Fibroblast of mammary gland (primary cell): ENCODE measurements at places on chromosomes 7 and 10.

DNA sequence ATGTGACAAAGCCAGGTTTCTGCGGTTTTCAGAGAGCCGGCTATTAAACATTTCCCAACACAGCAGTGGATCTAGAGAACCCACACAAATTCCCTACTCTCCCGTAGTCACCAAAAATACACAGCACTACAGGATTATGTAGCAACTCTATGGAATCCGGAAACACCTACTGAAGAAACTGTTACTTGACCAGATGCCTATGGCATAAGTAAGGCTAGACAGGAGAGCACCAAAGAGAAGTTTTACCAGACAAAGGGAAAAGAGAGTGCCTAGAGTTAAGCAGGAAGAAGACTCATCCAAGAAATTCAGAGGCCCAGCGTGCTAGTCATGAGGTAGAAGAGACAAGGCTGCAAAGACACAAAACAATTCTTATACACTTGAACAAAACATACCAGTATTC lies 321.1 kb downstream of the PARD3 start:
- peak; percentile 65 for DNase-seq

- no peak for DNase-seq
Measured at GRCh38 chr7:143733876-143734275, 23.6 kb downstream of the CTAGE6 start.

DNA sequence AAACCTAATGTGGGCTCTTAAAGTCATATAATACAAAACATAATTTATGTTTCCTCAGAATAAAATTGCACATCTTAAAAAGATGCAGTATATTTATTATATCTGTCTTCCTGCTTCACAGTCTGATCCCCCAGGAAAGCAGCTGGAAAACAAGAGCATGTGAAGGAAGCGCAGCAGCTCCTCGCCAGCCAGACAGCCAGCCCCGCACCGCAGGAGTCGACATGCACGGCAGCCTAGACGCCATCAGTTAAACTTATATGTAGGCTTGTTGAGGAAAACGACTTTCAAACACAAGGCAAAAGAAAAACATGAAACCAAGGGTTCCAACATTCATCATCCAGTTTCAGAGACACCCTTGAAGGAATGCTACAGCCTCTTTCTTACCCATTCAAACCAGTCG lies 59.0 kb downstream of the PAXIP1 start:
- no peak for DNase-seq

- DNase-seq: no peak
Measured at GRCh38 chr7:101097561-101097960, 12.3 kb downstream of the TRIM56 start.

DNA sequence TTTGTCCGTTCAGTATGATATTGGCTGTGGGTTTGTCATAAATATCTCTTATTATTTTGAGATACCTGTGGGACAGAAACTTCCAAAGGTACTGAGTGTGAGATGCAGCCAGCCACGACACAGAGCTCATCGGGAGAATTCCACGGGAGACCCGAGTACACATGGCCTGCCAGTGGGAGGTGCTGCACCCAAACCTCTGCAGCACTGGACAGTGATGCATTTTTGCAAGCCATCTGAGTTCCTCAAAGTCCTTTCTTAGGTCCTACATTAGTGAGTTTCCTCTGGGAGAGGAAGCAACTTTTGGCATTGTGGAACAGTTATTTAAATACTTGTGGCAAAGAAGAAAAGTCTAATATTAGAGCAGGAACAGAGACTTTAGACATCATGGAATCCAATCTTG lies 77.5 kb downstream of the ARID5B start:
- no peak for DNase-seq

GRCh38 chr7:102836191-102836919 lies 76.4 kb upstream of the LRRC17 start:
- peak; percentile 87 for DNase-seq

DNA sequence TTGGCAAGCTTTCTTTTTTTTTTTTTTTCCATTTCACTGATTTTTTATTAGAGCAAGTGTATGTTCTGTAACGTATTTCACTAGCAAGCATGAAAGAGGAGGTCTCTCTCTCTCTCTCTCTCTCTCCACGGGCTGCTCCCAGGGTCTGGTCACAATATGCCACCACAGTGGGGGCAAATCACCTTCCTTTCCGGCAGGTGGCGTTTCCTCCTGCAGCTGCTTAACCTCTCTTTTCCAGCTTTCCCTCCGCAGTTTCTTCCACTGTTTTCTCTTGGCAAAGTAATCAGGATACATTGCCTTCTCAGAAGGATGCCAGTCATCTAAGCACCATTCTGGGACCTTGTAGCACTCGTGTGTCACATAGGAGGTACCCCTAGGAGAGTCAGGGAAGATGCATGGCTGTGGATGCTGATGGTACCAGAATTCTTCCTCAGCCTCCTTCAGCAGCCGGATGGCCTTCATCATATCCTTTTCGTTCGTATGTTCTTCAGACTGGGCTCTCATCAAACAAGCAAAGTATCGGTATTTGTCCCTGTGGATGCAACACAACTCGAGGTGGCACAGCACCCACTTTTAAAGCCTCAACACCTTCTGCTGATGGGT lies 197.3 kb upstream of the PODXL start:
- no peak for DNase-seq

- DNase-seq: no peak
Measured at GRCh38 chr10:96797485-96797884, 34.6 kb upstream of the LCOR start.

DNA sequence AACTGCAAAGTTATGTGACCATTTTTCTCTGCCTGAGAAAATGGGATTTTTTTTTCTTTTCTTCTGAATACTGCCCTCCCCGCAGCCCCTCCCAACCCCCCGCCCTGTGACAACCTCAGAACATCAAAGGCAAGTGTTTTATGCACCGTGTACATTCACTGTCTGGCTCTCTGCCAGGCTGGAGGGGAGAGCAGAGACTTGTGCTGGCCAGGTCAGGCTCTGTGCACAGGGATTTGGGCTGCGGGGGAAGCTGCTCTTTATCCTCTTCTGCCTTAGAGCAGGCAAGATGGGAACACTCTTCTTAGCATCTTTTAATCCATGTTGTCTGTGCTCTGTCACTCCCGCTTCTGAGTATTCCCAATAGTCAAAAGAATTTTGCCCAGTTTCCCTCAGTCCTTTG lies 195.1 kb downstream of the CCSER2 start:
- DNase-seq: peak; percentile 16

DNA sequence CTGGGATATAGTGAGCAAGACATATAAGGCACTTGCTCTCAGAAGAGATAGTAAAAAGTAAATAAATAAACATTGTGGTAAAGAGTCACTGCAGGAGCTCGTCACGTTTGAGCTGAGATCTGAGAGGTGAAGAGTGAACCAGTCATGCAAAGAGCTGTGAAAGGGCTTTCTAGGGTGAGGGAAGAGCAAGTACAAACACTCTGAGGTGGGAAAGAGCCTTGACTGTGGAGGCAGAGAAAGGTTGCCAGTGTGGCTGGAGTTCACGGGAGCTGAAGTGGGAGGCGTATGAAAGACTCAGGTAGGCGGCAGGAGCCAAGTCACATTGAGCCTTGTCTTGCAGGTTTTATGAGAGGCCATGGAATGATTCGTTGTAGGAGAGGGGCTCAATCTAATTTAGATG lies 141.0 kb downstream of the C1GALT1 start:
- no peak for DNase-seq

DNA sequence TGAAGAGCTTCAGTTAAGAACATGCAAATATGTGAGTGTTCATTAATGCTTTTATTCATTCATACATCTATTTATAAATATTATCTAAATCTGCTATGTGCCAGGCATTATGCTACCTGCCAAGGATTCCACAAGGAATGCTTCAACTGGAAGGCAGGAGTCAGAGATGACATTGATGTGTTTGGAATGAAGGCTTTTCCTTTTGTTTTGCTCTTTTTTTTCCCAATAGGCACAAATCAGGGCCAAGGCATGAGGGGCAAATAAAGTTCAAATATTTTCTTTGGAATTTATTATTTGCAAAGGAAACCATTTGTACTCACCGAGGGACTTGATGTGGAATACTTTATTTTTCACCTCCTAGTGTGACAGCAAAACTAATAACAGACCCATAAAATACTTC lies 530.3 kb downstream of the ARL4A start:
- no peak for DNase-seq

DNA sequence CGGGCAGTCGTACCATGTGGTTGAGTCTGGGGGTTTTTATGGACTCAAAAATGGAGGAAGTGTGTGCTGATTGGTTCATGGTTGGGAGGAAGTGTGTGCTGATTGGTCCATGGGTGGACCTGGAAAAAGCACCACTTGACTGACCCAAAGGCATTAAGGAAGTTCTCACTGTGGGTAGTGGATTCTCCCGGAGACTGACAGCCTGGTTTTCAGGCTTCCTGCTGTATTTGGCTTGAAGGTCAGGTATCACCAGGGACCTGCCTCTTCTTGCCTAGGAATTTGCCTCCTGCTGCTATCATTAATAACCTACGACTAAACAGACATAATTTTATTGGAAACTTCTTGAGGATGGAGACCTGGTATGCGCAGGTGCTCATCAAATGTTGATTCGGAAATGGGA lies 268.8 kb upstream of the LRGUK start:
- DNase-seq: no peak

DNA sequence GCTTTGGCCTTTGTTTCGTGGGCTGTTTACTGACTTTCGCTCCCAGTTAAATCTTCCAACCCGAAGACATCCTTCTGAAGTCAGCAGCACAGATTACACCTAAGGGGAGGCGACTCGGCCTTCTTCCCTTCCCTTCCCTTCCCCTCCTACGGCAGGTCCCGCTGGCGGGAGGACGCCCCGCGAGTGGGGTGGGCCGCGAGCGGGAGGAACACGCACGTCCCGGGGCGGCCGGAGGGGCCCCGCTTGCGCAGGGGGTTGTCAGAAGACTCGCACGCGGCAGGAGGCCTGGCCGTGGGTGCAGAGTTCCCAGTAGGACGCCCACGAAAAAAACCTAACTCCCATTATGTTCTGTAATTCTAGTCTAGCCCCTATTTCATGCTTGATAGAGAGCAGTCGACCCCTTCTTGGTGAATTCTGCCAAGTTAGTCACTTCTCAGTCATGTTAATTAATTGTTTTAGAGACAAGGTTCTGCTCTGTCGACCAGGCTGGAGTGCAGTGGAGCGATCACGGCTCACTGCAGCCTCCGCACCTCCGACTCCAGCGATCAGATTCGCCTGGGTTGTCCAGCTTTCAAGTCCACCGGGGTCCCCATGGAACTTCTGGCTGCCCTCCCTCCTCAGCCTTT lies 19.2 kb upstream of the ZNF32 start:
- no peak for DNase-seq

DNA sequence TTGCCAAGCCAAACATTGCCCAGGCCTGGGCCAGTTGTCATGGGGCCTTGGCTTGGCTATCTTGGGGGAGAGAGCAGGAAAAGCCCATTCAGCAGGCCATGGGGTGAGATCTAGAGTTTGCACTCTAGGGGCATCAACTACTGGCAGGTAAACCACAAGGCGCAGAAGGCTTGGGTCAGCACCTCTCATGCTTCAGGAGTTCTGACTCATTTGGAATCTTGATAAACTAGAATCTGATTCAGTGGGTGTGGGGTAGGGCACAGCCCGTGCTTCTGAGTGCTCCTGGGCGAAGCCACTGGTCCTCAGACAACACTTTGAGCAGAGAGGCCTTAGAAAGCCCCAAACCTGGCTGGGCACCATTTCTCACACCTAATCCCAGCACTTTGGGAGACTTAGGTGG lies 81.1 kb downstream of the RGS10 start:
- DNase-seq: no peak

GRCh38 chr7:96675548-96675947 lies 34.1 kb downstream of the SEM1 start:
- no peak for DNase-seq

- no peak for DNase-seq
Measured at GRCh38 chr10:67306588-67307205, 380.9 kb downstream of the LRRTM3 start.

DNA sequence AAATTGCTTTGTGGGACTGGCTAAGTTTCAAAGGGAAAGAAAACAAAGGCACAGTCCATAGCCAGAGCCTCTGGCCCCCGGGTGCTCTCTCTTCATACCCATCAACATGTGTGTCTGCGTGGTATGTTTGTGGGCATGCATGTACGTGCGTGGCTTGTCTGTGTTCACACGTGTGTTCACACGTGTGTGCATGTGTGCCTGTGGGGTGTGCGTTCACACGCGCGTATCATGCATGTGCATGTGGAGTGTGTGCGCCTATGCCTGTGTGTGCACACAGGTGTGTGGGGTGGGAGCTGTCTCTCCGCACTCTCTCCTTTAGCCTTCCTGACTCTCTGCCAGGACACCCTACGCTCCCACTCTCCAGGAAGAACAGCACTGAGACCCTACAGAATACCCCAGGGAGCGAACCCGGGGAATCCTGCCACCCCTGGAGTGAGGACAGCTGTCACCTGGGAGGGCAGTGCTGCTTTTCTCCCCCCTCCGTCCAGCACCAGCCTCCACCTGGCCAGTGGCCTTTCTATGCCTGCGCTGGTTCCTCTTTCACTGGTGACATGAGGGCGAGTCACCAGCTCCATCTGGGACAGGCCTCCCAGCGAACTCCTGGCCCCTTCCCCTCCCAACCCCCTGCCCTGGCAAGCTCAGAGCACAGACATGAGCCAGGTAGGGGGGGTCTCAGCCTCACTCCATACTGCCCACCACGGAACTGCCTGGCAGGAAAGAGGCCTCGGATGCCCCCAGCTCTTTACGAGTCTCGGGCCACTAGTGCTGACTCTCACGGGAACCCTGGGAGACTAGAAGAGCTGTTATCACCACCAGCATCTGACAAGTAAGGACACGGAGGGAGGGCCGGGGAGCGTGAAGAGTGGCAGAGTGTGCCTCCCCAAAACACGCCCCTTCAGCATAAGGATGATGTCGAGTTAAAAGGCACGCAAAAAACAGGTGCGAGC lies 16.5 kb downstream of the WDR86 start:
- no peak for DNase-seq

- no peak for DNase-seq
Measured at GRCh38 chr10:14687340-14687739, 87.4 kb downstream of the FAM107B start.

GRCh38 chr7:21011153-21011552 lies 224.5 kb upstream of the SP8 start:
- no peak for DNase-seq

DNA sequence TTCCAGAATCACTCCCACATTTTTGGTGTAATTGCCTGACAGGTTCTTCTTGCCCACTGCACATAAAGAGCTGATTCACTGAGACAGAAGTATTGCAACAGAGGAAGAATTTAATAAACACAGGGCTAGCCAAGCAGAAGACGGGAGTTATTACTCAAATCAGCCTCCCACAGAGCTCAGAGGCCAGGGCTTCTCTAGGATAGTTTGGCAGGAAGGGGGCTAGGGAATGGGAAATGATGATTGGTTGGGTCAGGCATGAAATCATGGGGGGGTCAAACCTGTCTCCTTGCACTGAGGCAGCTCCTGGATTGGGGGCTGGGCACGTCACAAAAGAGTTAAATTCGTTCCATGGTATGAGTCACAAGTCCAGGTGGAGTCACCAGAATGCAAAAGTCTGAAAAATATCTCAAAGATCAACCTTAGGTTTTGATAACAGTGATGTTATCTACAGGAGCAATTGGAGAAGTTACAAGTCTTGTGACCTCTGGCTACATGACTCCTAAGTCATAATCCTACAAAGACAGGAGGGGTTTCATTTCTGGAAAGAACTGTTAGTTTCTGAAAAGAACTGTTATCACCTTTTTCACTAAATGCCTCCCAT lies 30.2 kb upstream of the ERCC6 start:
- DNase-seq: peak; percentile 76

GRCh38 chr10:110651044-110651958 lies 7.2 kb downstream of the RBM20 start:
- DNase-seq: peak; percentile 26
